ENCODE measurements at places on chromosomes 2 and 18.

DNA sequence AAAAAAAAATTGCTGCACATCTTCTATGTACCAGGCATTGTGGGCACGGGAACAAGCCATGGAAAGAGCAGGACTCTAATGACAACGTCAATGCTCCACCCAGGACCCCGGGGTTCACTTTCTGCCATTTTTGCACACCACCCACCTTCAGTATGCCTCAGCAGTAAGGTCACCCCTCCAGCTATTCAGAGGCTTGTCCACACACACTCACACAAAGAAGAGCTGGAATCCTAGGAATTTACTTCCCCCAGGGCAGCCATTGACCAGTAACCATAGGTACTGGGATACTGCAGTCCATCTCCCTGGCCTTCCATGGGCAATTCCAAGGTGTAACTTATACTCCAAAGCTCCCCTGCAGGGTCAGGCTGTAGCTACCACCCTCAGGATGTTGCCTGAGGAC lies 170.8 kb downstream of the SUCLG1 start:
- DNase-seq: no peak

DNA sequence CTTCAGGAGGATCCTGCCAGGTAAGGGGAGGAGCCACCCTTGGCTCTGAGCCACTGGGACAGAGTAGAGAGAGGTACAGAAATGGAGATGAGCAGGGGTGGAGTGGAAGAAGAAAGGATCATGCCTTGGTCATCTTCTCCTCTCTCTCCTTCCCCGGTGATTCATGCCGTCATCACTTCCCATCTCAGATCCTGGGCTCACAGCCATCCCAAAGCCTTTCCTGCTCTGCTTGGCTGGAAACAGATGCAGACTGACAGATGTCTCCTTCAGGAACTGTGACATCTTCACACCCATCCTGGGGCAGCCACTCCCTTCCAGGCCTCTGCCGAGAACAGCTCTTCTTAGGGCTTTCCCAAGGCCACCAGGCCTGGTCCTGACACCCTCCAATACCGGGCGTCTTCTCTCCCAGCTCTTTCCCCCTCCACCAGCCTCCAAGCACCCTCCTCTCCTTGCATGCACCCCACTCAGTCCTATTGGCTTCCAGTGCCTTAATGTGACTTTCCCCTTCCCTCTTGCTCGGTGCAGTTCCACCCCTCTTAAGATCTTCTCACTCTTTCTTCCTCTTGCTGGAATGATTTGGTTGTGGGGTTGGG lies 58.3 kb upstream of the TNP1 start:
- DNase-seq: peak; percentile 84

DNA sequence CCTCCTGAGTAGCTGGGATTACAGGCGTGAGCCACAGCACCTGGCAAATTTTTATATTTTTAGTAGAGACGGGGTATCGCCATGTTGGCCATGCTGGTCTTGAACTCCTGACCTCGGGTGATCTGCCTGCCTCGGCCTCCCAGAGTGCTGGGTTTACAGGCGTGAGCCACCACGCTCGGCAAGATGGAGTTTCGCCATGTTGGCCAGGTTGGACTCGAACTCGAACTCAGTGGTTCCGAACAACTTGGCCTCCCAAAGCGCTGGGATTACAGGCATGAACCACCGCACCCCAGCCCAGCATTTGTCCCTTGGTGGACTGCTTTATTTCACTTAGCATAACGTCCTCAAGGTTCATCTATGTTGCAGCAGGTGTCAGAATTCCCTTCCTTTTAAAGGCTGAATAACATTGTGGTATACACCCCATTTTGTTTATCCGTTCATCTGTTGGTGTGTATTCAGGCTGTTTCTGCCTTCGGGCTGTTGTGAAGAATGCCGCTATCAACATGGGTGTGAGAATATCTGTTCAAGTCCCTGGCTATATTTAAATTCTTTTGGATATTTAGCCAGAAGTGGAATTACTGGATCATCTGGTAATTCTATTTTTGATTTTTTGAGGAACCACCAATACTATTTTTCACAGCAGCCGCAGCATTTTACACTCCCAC lies 1.2 kb upstream of the CENPA start:
- DNase-seq: no peak

- no peak for DNase-seq
Observed at GRCh38 chr2:36607947-36608346, 10.0 kb upstream of the FEZ2 start.

DNA sequence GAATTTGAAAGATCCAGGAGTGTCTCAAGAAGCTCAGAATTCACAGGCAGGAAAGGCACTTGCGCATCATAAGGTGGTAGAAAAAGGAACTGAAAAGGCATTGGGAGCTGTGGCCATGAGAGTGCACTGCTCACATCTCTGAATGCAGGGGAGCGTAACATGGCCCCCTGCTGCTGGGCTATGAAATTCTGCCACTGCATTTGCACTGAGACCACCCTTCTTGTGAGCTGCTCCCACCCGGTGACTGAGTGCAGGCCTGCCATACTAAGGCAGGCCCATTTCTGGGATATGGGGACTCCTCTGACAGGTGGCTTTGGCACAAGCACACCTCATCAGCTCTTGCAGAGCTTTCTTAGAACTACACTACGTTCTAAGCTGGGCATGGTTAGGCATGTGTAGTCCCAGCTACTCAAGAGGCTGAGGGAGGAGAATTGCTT lies 25.3 kb upstream of the STARD7 start:
- no peak for DNase-seq

DNA sequence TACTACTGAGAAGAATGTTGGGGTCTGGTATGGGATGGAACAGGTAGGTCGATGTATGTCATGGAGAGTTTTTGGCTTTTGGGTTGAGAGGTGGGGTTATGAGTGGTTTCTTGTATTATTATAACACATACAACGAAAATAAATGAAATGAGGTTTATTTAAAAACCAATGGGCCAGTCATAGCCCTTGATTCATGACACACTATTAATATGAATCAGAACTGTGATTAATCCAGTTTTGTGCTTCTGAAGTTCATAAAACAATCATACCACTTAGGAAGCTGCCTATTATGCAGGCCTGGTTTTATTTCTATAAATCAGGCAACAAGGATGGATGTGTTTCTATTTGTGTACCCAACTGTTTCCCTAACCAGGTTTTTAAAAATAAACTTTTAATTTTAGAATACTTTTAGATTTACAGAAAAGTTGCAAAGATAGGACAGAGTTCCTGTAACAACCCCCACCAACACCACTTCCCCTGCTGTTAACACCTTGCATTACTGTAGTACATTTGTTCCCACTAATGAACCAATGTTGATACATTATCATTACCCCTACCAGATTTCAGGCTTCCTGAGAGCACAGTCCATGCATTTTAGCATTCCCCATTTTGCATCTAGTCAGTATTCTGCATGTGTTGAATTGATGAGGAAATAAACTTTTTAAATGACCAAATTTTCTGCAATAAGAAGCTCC lies 37.5 kb upstream of the NCOA1 start:
- peak; percentile 58 for DNase-seq

- DNase-seq: no peak
Observed at GRCh38 chr2:128690431-128690830, 371.8 kb upstream of the HS6ST1 start.

GRCh38 chr18:47876813-47877212 lies 53.6 kb downstream of the SMAD2 start:
- no peak for DNase-seq

DNA sequence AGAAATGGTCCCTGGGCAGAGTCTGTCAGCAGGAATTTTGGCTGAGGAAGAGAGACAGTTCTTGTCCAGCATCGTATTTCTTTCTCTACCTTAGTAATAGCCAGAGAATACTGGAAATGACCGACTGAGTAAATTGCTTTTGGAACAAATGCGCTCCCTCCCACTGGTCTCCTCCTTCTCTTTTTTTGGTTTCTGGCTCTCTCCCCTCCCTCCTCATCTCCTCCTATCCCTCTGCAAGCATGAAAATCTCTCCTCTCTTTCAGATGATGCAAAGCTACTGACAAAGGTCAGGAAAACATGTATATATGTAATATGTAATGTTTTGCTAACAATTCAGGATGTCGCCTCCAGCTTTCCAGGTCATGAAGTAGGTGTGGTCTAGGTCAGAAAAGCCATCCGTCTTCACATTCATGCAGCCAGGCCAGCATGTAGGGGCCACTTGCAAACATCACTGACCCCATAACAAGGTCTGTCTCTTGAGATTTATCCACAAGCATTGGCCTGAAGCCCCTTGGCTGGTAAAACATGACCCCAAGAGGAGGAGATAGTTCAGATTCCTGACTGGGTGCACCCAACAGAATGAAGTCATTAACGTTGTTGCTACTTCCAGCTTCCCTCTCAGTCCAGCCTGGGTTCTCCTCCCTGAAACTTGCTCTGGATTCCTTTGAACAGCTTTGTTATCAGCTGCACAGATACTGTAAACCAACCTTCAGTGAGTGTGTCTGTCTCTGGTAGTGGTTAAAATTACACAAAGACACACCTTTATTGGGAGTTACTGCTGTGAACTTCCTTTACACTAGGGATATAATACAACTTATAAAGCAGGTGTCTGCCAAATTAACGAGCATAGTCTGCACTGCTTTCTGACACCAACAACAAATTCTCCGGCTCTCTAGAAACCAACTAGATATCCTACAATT lies 864.4 kb upstream of the KLHL29 start:
- no peak for DNase-seq

DNA sequence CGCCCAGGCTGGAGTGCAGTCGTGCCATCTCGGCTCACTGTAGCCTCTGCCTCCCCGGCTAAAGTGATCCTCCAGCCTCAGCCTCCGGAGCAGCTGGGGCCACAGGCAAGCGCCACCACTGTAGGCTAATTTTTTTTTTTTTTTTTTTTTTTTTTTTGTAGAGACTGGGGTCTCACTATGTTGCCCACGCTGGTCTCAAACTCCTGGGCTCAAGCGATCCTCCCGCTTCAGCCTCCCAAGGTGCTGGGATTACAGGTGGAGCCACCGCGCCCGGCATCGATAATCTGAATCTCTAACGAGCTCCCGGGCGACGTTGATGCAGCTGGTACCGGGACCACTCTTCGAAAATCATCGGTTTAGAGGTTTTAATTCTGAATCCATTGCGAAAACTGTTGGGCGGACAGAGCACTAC lies 520 bp upstream of the CYP20A1 start:
- DNase-seq: no peak

- peak; percentile 90 for DNase-seq
Observed at GRCh38 chr2:172177996-172178395, 75.3 kb upstream of the DLX2 start.

GRCh38 chr18:57331718-57332117 lies 20.6 kb upstream of the ST8SIA3 start:
- DNase-seq: peak; percentile 87

- no peak for DNase-seq
Observed at GRCh38 chr18:43870626-43871025, 593.3 kb upstream of the SYT4 start.

- DNase-seq: no peak
Observed at GRCh38 chr2:240368781-240369331, 66.6 kb upstream of the GPC1 start.

GRCh38 chr2:170461889-170462288 lies 253.2 kb upstream of the SP5 start:
- DNase-seq: no peak

DNA sequence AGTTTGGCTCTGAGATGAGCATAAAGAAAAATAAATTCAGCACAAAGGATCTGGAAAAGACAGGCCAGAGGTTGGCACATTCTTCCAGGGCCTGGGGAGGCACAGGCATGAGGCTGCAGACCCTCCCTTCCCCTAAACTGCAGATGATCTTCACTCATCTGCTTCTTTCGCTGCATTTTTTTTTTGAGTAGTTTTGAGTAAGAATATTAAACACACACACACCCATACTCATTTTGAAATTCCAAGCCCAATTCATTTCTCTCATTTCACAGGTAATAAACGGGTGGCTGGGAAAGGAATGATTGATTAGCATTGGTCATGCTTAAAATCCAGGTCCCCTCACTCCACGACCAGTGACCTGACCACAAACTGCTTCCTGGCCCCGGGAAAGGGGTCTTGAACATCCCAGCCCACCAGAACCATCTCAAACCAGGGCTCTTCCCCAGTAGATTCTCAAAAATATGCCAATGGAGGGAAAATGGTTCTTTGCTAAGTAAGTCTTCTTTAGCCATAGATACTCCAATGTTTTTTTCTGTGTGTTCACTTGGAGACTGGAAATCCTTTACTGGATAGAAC lies 219.6 kb downstream of the ANAPC1 start:
- no peak for DNase-seq

GRCh38 chr18:34322365-34323289 lies 97.9 kb upstream of the NOL4 start:
- peak; percentile 53 for DNase-seq

GRCh38 chr2:134611316-134611715 lies 107.5 kb downstream of the TMEM163 start:
- no peak for DNase-seq

DNA sequence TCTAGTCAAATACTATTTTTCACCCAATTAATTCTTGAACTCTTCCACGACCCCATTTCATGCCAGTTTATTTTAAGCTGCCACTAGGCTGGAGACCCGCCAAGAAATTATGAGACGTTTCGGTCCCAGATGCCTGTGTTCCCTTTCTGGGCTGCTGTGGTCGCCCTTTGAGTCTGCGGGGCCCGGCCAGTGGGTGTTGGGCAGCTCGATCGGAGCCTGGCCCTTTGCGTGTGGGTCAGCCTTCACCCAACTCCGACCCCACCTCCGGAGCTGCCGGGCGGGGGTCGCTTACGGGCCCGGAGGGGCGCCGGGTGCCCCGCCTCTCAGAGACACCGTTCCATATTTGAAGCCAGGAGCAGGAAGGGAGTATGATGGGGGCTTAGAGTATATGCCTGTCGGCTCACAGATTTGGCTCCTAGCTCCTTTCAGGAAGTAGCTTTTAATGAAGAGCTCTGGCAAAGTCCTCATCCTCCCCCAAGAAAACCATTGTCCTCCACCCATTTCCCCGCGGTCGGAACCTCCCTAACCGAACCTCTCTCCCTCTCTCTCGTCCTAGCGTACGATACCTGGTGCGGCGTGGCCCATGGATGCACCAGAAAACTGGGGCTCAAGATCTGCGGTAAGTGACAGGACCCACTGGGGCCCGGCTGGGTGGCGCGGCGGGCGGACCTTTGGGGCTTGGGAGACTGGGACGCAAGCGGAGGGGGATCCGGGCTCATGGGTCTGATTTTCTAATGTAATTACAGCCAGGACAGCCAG lies 5.0 kb downstream of the GAD1 start:
- DNase-seq: no peak

DNA sequence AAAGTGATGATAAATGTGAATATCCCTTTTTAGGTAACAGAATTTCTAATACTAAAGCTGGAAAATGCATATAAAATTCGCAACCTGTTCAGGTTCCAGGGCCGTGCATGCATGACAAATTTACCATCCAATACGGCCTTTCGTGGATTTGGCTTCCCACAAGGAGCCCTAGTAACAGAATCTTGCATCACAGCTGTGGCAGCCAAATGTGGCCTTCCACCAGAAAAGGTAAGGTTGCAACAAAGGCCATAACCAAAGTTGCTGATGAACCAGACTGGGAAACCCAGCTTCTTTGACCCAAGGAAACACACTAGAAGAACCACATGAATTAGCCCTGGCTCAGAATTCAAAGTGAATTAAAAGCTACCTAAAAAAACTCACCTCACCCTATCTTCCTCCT lies 49.6 kb upstream of the BZW1 start:
- no peak for DNase-seq

Measured in bronchial epithelial cell (primary cell).